Ureter (tissue), 1 donor: ENCODE measurements at places on chromosomes 16 and 17. TPM values are rescaled to one million over a fixed set of nuclear protein-coding genes. Genes with fewer than 3 reads are reported as not detected.

TBC1D3 gene
- total RNA-seq = not detected

DNA sequence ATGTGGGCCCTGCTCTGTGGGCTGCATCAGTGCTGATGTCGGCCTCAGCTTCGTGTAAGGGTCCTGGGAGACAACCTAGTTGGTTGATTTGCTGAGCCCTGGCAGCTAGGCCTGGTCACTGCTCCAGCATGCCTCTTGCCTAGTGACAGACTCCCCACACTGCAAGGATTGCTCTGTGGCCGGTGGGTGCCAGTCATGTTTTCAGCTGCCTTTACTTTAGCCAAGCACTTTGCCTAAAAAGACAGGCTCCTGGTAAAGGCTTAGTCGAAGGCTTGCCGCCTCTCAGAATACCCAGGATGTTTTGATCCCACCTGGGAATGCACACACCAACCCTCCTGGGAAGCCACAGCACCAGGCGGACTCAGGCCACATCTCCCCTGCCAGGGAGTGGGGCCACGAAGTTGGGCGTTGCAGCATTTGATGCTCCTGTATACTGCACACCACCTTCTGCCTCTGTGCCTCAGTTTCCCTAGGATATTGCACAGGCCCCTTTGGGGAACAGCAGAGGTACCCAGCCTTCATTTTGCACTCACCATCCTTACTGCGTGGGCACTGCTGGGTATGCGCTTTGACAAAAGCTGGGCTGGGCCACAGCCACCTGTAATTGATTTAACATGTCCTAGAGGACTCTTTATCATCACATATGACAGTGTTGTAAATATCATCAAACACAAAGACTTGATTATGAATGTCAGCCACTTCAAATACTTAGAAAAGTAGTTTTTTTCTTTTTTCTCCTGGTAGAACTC lies 19.9 kb downstream of the GINS2 start:
- DNase-seq = no peak

DNA sequence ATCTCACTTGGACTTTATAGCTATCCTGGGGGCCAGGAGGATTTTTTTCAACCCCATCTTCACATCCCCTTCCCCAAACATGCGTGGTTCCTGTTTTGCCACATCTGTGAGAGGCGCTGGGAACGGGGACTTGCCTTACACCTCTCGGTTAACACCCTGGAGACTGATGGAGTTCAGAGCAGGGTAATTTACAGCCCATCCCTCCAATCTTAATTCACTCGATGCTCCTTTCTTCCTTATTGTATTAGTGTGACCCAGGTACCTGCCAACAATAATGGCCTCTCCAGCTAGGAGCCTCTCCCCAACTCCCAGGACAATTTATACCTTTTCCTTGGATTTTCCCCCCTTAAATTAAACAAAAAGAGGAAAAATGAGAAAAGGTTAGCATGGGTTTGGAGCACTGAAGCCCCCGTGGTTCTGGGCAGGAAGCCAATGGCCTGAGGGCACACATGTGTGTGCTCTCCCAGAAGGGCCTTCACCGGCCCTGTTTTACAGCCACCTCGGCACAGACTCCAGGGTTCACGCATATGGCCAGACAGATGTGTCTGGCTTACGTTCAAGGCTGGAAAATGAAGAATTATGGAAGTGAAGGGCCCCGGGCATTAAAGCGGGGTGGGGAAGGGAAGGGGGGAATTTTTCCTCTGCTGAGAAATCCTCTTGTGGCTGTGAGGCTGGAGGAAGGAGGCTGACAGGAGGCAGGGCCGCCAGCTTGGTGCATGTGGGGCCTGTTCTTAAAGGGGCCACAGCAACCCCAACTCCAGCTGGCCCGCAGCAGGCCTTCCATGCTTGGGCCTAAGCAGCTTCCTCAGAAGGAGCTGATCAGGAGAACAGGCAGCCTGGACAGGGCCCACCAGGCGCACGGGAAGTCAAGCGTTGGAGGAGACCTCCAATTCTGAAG lies 21.4 kb downstream of the HIC1 start:
- DNase-seq = no peak

DNA sequence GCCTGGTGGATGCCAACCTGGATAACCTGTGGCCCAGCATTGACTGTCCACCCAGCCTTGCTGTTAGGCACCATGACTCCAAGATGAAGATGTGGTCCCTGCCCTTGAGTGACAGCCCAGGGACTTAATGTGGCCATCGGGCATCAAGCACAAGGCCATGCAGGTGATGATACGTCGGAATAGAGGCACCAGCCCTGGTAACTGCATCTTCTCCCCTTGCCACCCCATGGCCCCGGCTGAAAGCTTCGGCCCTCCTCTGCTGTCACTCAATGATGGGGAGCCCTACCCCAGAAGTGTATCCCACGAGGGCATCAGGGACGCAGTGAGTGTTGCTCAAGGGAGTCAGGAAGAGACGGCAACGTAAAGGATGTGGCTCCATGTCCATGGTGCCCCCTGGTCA lies 2.0 kb downstream of the NT5C start:
- no peak for DNase-seq

DNA sequence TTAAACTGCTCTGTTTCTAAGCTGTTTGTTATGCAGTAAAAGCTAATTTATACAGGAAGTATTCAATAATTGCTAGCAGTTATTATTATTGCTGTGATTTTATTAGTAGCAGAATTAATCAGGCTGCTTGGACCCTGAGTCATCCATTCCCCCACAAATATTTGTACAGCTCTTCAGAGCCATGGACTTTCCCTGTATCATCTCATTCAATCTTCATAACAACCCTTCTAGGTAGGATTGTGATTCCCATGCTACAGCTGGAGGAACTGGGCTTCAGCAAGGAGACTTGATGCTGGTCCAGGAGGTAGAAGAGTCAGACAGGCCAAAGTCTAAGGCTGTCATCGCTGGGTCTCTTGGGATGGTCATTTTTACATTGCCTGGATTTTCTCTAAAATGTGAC lies 208.3 kb downstream of the C16orf95 start:
- no peak for DNase-seq

GRCh38 chr17:61519754-61520440 lies 67.7 kb downstream of the TBX4 start:
- no peak for DNase-seq

KRT39 gene
- total RNA-seq = not detected

SUZ12 gene
- 25.9 TPM for total RNA-seq

OTOA gene
- 0.70 TPM for total RNA-seq

MYH13 gene
- total RNA-seq = not detected

GRCh38 chr16:81376880-81377279 lies 62.1 kb downstream of the GAN start:
- no peak for DNase-seq

DNA sequence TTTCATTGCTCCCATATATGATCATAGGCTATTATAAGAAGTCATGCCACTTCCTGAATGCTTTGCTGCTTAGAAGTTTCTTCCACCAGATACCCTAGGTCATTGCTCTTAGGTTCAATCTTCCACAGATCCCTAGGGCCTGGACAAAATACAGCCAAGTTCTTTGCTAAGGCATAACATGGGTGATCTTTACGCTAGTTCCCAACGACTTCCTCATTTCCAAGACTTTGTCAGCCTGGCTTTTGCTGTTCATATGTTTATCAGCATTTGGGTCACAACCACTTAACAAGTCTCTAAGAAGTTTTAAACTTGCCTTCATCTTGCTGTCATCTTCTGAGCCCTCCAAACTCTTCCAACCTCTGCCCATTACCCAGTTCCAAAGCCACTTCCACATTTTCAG lies 20.1 kb upstream of the DLX3 start:
- no peak for DNase-seq

DNA sequence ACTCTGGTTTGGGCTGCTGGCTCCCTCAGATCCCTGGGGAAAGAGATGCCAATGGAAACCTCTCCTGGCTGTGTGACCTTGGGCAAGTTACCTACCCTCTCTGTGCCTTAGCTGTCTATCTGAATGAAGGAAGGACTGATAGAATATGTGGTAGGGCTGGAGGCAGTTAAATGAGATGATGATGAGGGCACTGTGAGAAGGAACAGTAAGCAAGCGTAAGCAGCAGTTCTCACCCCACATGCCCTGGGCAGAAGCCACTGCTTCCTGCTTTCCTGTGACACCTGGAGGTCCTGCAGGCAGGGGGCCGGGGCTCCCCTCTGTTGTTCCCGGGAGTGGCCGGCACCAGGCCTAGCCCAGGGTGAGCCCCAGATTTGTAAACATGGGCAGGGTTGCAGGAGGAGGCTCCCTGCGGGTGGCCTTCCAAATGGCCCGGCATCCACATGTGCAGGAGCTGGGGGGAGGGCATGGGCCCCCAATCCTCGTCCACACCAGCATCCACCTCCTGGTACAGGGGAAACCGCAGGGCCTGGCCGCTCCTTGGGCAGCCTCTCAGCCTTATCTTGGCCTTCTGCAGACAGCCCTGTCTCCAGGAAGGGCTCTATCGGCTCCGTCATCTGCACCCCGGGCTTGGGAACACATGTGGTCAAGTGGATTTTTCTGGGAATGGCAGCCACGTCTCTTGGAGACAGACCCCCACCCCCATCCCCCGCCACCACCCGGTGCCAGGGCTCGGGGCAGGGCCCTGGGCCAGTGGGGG lies 235.6 kb upstream of the GSE1 start:
- no peak for DNase-seq

CES5A gene
- total RNA-seq = 0.39 TPM

DNA sequence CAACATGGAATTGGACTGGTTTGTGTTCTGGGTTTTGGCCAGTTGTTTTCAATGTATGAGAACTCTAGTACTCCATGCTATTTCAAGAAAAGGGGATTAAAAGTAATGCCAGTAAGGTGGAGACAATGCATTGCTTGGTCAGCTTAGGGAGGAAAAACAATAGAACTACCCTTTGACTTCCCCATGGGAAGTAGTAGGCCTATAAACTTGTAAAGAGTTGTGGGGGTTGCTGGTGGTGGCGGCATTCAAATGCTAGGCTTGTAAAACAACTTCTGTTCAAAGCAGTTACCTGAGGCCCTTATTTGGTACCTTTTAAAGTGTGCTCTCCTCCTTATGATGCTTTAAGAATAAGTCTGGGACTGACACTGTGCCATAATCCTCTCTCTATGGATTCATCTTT lies 9.4 kb downstream of the MAP3K3 start:
- DNase-seq = no peak

KRTAP4-4 gene
- not detected for total RNA-seq

DNA sequence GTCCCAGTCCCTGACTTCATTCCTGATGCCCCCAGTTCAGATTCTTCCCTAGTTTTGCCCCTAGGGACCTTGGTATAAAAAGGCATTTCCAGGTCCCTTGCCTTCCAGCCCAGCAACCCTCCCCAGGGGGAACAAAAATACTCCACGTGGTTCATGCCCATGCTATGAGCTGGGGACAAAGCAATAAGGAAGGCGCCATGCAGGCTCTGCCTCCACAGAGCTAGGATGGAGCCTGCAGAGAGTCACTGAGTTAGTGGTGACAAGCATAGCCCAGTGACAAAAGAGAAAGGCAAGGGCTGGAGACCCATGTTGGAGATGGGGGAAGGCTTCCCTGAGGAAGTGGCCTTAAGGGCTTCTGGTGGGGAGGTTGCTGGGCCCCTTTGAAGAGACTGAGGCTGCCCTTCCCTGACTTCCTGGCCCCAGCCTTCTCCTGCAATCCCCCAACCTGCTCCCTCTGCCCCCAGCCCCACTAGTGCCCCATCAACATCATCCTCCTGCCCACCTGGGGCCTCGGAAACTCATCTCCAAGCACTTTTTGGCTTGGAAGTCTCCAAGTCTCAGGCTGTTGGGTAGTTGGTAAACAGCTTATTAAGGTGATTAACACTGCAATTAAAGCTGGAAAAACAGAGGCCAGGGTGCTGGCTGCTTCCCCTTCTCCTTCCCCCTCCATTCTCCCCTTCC lies 9.6 kb downstream of the DLX3 start:
- DNase-seq = no peak

KIF2B gene
- not detected for total RNA-seq

GRCh38 chr17:77676237-77676661 lies 282.3 kb upstream of the TNRC6C start:
- peak; percentile 59 for DNase-seq

EVI2A gene
- 2.7 TPM for total RNA-seq

ATAD5 gene
- total RNA-seq = 3.0 TPM

TEX14 gene
- 0.55 TPM for total RNA-seq

- DNase-seq = peak; percentile 71
These were observed 79.9 kb downstream of the GPRC5B start for GRCh38 chr16:19804538-19805323.

DNA sequence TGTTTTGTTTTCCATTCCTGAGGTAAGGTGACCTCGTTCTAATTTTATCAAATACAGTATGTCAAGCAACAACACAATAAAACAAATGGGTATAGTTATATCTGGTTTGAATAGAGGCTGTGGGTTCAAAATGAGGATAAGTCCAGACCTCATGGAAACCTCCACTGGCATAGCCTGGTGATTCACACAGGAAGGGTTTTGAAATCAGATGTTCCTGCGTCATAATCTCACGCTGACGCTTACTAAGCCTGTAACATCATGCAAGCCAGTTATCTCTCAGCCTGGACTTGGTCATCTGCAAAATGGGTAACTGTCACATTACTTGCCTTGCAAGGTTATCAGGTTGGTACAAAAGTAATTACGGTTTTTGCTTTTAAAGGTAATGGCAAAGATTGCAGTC lies 1056.3 kb upstream of the EEF2KMT start:
- no peak for DNase-seq

- DNase-seq = no peak
These were observed 4.7 kb upstream of the IGSF6 start for GRCh38 chr16:21656795-21657768.

- DNase-seq = no peak
These were observed 132.2 kb downstream of the RAP1GAP2 start for GRCh38 chr17:2928294-2928890.

TMC7 gene
- total RNA-seq = 18.6 TPM

DNA sequence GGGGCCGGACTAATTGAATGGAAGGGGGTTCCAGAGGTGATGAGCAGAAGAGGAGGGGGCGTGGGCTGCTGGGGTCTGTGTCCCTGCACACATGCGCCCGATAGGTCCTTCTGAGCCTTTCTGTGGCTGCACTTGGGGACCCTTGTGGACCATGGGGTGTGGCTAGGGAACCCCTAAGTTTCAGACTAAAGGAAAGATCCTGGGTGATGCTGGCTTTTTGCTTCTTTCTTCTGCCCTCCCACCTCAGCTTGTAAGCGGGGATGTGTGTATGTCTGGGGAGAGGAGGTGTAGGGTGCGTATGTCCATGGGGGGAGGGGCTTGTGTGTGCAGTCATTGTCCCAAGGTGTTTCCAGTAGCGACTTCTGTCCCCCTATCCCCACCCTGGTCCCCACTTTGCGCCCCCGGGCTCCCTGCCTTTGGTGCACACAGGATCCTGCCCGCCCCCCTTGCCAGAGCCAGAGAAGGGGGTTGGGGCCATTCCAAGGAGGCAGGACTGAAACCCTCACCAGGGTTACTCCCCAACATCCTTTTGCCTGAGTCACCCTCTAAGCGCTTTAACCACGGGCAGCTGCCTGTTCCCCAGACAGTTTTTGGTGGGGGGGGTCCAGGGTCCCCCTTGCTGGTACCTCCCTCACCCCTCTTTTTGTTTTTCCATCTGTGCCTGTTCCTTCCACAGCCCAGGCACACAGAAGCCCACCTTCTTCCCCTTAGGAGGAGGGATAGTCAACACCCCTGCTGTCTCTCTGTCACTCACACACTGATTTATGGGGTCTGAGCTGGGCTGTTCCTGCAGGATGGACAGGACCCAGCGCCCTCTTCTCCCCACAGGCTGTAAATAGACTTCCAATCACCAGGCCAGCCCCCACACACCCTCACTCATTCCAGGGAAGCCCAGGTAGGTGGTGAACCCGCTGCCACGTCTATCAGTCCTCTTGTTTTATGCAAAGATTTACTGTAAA lies 83.2 kb downstream of the ARHGAP23 start:
- no peak for DNase-seq

- DNase-seq = no peak
These were observed 155.2 kb downstream of the SHISA9 start for GRCh38 chr16:13056607-13057006.
